ENCODE measurements at places on chromosomes 5 and 9. TPM values are rescaled to one million over a fixed set of nuclear protein-coding genes. Genes with fewer than 3 reads are reported as not detected.

The DNAH5 gene
- total RNA-seq = 0.43 TPM

The DPYSL3 gene
- total RNA-seq = 10.0 TPM

The UNC13B gene
- total RNA-seq = 52.3 TPM

The PCDHA1 gene
- not detected for total RNA-seq

The PHF24 gene
- total RNA-seq = 0.12 TPM

The PCDHB7 gene
- 0.34 TPM for total RNA-seq

The MELK gene
- total RNA-seq = 9.9 TPM

- no peak for DNase-seq
Observed at GRCh38 chr5:103464835-103465484, 97.6 kb downstream of the NUDT12 start.

DNA sequence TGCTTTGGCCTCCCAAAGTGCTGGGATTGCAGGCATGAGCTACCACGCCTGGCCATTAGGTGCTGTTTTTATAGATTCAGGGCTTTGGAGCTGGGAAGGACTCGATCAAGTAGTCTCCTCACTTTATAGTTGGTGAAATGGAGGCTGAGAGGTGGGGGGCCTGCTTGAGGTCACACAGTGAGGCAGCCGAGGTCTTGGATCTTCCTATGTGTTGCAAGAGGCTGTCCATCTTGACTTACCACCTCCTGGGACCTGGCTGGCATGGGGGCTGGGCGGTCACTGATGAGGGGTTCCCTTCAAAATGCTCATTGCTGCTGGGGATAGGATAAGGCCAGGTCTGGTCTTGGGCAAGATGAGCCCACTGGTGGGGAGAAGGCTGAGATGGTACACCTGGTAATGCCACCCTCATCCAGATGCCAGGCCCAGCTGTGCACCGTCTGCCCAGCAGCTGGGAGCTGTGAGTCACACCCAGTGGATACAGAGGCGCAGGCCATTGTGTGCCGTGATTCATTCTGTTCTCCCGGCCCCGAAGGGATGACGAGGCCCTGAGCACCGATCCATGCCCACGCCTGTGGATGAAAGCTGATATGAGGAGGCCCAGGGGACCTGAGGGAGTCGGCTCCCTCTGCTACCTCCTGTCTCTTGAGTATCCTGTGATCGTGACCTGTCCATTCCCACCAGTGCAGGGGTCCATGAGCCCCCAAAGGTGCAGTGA lies 10.5 kb upstream of the NDST1 start:
- no peak for DNase-seq

GRCh38 chr5:2627867-2628266 lies 123.6 kb downstream of the IRX2 start:
- no peak for DNase-seq

DNA sequence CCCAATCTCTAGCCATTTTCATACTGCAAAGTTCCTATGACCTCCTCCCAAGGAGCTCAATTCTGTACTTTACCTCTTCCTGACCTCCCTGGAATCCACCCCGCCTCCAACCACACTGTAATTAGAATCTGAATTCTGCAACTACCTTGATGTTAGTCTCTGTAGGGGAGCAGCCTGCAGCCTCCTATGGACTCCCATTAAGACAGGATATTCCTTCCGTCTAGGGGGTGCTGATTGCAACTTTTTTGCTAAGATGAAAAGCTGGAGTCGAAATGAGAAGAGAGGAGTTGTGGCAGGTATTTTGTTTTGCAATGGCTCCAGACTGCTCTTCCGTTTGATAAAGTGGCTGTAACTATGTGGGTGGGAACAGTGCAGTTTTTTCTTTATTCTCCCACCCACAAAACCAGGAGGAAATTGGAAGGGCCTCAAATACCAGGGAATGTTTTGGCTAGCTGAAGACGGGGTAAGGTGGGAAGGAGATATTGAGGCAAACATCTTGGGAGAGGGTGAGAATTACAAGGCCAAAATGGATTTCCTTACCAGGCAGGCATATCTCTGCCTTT lies 23.8 kb downstream of the ANXA2R start:
- no peak for DNase-seq

DNA sequence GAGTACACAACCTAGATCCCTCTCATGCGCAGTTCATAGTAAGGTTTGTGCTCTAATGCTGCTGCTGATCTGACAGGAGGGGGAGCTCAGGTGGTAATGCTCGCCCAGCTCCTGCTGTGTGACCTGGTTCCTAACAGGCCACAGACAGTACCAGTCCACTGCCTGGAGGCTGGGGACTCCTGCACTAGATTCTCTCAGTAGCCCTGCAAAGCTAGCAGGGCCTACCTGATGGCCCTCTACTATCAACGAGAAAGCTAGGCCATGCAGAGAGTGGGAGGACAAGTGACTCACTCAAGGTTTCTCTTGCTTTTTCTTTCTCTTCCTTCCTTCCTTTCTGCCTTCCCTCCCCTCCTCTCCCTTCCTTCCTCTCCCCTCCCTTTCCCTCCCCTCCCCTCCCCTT lies 55.1 kb upstream of the TEX48 start:
- DNase-seq = no peak

DNA sequence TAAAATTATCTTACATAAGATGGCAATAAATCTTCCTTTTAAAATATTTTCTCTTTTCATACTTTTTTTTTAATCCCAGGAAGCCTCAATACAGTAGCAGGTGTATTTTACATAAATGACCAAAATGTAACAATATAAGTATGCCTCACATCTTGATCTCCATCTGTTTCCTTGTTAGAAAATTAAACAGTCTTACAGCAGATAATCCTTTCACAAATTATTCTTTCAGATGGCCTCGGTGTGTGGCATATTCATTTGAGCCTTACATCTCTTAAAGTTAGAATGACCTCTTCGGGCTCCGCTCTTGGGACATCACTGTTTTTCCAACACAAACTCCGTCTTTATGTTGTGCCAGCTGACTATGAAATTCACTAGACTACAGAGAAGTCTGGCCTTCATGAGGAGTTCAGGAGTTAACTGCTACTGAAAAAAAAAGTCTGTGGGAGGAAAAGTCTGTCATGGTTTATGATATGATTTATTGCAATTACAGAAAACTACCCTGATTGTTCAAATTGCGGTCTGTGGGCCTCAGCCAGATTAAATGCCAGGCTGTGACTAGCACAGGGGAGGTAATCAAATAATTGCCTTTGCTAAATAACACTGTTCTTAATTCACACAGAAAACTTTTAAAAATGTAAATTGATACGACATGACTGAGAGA lies 292.9 kb upstream of the PUM3 start:
- DNase-seq = no peak

DNA sequence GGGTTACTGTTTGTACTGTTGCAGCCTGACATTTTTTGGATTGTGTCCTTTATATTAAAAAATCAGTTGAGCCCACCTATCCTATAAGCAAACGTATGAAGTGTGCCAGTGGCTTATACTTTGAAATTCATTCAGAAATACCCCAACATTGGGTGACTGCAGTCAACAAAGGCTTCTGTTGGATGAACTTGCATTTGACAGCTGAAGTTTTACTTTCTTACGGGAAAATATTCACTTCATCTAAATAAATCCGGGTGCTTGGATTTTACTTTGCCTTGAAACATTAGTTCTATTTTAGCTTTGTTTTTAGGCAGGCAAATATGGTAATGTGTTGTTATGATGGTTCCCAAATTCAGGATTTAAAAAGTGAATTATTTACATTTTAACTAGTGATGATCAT lies 21.7 kb downstream of the EXOSC2 start:
- DNase-seq = no peak

DNA sequence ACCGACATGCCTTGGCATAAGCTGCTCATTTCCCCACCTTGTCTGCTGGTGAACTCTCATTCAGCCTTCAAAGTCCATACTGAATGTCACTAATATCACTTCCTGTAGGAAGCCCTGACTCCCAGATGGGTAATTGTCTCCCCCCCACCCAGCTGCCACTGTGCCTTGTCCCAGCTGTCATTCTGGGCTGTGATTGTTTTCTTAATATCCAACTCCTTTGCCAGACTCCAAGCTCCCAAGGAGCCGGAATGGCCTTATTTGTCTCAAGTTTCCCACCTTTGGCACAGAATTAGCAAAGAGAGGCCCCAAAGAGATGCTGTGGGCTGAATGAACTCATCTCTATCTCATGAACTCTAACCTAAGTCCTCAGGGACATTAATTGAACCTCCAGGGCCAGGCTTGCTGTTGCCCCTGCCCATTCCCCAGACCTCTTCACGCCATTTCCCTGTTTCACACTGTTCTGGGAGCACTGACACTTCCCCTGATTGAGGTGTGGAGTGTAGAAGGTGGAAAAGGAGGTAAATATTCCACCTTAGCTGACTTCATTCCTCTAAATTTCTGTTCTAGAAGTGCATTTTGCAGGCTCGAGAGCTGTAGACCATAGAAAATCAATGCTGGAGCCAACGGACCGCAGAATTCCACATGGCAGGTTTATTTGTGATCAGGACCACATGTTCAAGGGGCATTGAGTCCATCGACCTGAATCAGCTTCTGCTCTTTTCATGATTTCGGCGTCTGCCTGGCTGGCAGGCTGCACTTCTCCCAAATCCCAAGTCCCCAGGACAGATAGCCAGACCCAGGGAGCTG lies 4.9 kb upstream of the SH3PXD2B start:
- DNase-seq = no peak

- no peak for DNase-seq
Observed at GRCh38 chr9:33795819-33796218, 458 bp downstream of the PRSS3 start.

- DNase-seq = no peak
Observed at GRCh38 chr5:140196115-140196814, 21.3 kb downstream of the CYSTM1 start.

GRCh38 chr5:15654779-15655178 lies 154.8 kb downstream of the FBXL7 start:
- no peak for DNase-seq

DNA sequence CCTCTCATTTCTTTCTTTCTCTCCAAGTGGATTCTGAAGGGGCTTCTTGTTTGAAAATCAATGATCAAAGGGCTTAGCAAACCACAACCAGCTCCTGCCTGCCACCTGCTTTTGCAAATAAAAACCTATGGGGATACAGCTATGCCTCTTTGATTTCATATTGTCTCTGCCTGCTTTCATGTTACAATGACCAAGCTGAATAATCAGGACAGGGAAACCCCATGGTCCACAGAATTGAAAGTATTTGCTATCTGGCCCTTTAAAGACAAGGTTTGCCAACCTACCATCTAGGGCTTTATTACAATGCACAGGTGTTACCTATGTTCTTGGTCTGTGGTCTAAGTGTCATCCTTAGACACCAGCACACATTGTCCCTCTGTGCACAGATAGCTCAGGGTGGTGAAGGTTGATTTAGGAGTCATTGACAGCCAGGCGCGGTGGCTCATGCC lies 28.8 kb upstream of the PLIN2 start:
- no peak for DNase-seq
